Activated CD4-positive, alpha-beta T cell treated with anti-CD3 and anti-CD28 coated beads, Interleukin-10, Interleukin-2, amounts not matched to agents 100 ng/mL and 50 ng/mL, durations not matched to agents 16 hours and 8 hours (primary cell): ENCODE measurements at places on chromosomes 3 and 15.

- DNase-seq: no peak
Observed at GRCh38 chr15:57028176-57028575, 109.7 kb downstream of the TCF12 start.

GRCh38 chr3:110871869-110872268 lies 199.7 kb upstream of the NECTIN3 start:
- no peak for DNase-seq

GRCh38 chr15:67190326-67190725 lies 64.1 kb downstream of the AAGAB start:
- no peak for DNase-seq

DNA sequence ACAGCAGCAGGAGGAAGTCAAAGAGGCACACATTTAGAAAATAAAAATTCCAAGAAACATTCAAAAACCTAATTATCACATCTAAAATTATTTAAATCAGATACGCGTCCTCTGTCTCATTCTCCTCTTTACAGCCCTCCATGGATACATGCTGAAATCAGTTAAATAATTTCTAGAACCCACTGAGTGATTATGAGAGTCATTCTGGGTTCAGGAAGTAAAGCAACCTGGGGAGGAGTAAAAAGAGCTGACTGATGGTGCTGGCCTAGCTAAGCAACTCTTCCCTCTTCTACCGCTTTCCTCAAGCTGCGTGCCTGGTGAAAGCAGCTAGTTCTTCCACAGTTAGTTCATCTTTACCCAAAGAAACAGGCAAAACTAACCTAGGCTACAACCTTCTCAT lies 48.7 kb downstream of the RAF1 start:
- DNase-seq: peak; percentile 49

- no peak for DNase-seq
Observed at GRCh38 chr3:45914362-45915058, 28.2 kb downstream of the CCR9 start.

DNA sequence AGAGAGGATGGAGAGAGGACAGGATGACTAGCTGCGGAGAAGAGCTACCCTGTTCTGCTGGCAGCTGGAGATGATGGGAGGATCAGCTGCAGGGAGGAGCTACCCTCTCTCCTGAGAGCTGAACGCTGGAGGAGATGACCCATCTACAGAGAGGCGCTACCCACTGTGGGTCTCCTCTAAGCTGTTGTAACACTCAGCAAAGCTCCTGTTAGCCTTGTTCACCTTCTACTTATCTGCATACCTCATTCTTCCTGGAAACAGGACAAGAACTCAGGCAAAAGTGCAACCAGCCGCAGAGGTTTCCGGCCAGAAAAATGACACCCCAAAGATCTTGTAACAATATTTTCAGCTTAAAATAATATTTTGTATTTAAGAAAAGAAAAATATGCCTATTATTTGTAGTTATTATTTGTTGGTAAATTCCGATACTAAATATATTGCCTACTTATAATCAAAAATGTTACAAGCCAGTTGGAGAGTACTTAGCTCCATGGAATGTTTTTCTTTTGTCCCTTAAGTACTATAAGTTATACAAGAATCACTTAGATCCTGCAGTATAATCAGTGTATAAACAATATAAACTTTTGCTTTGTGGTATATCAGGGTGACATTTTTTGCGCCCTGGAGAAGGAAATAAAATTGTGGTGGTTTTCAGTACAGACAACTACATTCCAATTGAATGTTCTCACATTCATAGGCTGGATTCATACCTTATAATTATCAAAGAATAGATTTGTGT lies 1188.0 kb upstream of the CADM2 start:
- DNase-seq: no peak

- no peak for DNase-seq
Observed at GRCh38 chr15:32709295-32710033, 8.3 kb upstream of the GREM1 start.

DNA sequence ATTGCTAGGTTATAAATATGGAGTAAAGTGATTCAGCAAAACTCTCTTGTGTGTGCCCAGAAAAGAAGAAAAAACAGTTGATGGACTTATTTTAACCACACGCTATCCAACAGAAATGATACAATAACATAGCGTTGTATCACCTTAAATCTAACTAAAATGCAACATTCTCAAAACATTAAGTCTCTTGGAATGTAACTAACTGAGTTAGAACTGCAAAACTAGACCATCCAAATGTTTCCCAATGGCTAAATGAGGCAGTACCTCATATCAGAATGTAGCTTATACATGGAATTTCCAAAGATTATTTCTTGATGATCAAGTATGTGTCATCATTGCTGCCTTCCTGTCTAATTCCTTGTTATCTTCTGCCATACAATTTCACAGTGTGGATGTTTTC lies 187.9 kb downstream of the CNTN3 start:
- no peak for DNase-seq

DNA sequence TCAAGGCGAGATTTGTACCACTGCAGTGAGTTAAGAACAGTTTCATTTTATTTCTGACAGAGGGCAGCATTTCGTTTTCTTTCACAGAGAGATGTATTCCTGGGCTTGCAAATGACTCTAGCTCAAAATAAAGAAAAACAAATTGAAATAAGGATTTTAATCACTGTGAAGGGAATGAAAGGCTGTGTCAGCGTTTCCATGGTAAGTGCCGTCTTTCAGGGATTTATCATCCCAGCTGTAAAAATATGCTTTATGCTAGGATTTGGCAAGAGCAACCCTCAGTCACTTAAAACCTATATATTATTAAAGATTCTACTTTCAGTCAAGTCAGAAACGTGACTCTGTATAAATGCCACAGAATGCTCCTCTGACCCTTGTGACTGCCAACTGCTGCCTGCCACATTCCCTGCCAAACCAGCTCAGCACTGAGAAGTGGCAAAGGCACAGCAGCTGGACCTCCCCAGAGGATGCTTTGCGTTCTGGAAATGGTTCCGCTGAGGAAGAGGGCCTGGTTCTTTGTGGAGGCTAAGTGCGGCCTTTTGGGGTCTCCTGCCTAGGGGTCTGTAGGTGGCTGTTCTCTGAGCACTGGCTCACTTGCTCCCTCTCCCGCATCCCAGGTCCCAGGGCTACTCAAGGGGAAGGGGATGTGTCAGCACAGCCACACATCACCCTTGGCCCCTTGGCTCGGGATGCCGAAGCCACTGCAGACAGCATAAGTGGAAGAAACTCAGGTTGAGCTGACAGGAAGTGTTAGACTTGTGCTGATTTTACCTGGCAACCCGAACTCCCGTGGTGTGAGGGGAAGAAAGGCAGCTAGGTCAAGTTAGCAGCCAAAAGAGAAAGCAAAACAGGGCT lies 56.6 kb upstream of the POMGNT2 start:
- peak; percentile 41 for DNase-seq

GRCh38 chr3:37173806-37174205 lies 576 bp downstream of the LRRFIP2 start:
- DNase-seq: no peak

DNA sequence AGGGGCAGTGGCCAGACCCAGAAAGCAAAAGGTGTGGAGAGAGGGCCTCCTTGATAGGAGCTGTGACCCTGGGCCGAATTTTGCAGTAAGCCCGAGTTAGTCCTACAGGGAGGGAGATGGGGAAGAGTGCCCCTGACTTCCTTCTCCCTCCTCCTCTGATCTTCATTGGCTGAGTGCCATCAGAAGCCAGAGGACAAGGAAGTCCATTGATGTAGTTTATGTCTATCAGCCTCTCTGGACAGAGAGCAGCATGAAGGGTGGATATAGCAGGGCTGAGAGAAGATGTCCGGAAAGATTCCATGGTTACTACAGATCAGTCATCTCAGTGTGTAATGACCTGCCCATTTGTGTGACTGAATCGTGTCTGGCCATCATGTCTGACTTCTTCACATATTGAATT lies 102.5 kb upstream of the FAM3D start:
- no peak for DNase-seq
